ENCODE measurements at places on chromosomes 11 and 22.

GRCh38 chr22:27632451-27633295, 168.9 kb downstream of the MN1 start:
- DNase-seq: no peak

DNA sequence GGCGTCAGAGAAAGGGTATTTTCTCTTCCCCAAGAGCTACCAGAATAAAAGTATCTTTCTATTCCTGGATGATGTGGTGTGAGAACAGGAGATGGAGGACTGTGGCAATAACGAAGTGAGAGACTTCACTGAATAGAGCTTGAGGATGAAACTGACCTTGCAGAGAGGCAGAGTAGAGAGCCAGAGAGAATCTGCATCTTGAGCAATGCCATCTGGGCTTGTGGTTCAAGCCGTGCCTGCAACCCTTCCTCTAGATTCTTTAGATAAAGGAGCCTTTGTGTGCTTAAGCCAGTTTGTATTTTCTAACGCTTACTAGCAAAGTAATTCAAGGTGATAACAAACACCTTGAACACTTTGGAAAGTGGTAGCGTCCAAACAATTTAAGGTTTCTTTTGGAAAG, 2.2 kb downstream of the ME3 start:
- no peak for DNase-seq

- no peak for DNase-seq
Observed at GRCh38 chr11:73451896-73452295, 75.7 kb downstream of the RELT start.

DNA sequence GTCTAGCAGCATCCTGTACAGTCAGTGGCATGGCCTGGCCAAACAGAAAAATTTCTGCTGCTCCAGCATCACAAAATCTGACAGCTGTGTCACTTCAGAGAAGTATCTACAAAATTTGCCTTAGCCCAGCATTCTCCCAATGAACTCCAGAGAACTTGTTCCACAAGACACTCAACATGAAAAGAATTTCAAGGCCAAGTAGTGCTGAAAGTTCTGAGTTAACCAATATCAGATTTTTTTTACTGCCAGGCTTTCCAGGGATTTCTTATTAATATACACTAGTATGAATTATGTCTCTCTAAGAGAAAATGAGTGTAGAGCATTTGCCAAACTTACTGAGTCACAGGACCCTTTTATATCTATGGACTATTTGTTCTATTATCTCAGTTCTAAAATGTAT, 68.8 kb downstream of the OR5AK2 start:
- DNase-seq: no peak

- DNase-seq: peak; percentile 59
Observed at GRCh38 chr22:37303821-37304274, 21.5 kb downstream of the CYTH4 start.

- no peak for DNase-seq
Observed at GRCh38 chr22:37098976-37099591, 10.4 kb downstream of the TMPRSS6 start.

DNA sequence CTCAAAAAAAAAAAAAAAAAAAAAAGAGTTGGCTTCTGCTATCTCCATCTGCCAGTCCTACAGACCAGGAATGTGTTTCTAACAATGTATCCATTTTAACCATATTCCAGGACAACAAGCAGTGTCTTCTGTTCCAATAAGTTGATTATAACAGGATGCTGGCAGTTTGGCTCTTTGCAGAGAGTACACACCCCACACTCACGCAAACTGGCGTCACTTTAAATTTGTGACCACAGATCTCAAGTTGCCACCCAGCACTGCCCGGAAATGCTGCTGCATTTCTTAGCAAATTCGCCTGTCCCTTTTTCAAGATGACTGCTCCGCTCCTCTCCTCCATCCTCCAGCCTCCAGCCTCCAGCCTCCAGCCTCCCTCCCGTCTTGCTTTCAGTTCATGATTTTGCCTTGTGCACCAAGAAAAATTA, 44.3 kb downstream of the SCGB1A1 start:
- DNase-seq: no peak

All from foreskin keratinocyte (primary cell).